ENCODE measurements at places on chromosomes 16 and 17.

DNA sequence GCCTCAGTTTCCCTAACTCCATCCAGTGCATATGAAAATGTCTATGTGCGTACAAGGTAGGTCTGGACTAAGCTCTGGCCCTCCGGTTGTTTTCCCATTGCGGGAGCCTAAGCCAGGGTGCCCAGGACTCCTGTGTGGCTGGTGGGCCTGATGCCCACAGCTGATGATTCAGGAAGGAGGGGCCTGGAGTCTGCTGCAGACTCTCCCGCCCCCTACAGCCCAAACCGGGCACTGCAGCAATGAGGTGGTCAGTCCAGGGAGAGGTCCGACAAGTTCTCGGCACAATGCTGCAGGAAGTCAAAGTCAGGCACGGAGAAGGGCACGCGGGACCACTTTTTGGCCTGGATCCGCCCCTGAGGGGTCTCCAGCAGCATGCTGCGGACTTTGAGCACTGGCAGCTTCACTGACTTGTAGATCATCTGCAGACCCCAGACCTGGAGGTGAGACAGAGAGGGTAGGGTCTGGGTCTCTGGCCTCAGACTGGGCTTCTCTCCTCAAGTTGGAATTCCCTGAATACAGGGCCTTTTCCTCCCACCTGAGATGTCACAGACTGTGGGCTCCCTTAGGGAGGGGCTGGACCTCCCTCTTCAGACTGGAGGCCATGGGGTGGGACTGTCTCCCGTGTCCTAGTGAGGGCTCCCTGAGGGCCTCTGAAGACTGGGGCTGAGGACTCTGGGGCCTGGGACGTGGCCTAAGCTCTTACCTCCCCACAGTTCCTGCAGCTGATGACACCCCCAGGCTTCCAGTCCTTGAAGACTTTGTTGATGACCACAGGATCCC, 3.4 kb upstream of the ZNF385C start:
- DNase-seq, result peak; percentile 72

- DNase-seq, result no peak
Observed at GRCh38 chr16:68889508-68890150, 46.3 kb downstream of the TANGO6 start.

DNA sequence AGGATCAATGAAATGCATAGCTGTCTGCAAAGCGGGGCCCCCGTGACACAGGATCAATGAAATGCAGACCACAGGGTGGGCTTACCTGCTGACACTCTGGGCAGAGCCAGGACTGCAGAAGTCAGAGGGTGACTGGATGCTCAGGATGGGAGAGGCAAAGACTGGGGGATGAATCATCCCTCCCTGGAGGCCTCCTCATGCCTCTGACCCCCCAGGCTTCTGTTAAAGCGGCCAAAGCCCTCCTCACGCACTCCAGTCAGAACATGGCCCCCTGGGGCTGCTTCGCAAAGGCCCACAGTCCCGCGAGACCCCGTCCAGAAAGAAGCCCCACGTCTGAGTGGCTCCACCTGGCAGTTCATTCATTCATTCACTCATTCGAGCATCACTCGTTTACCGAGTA, 38.4 kb upstream of the FOXF1 start:
- DNase-seq, result no peak

DNA sequence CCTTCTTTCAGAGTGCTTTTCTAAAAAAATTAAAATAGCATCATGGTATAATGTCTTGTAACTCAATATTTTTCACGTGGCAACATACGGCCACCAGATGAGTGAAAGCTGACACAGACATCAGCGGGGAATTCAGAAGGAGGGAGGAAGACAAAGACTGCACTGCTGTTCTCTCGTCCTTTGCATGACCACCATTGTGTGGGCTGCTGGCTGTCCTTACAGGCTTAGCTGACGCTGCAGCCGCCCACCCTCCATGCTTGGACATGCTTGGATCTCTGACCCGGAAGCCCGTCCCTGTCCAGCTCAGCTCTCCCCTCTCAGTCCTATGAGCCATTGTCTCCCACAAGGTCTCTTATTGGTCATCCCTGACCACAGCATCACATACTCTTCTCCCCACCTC, 11.4 kb upstream of the MLYCD start:
- no peak for DNase-seq

DNA sequence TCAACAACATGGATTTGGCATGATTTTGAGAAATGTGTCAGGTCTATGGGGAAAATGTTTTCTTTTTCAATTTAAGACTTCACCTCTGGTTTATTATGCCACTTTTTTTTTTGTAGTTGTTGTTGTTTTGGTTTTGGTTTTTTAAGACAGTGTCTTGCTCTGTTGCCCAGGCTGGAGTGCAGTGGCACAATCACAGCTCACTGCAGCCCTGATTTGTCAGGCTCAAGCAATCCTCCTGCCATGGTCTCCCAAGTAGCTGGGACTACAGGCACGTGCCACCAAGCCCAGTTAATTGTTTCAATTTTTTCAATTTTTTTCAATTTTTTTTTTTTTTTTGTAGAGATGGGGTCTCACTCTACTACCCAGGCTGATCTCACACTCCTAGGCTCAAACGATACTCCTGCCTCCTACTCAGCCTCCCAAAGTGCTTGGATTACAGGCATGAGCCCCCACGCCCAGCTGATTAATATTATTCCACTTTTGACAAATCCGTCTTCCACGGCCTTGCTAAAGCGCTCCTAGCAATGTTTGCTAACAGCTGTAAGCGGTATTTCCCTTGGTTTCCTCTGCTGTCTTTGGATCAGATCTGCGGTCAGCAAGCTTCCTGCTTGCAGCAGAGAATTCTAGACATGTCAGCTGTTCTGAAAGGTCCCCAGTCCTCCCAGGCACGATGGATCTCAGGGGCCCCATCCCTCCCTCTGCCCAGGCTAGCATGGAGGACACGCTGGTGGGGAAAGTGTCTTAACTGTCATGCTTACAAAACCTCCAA, 7.0 kb upstream of the MILR1 start:
- DNase-seq, result no peak

GRCh38 chr16:4690946-4691665, 2.3 kb upstream of the NUDT16L1 start:
- no peak for DNase-seq

DNA sequence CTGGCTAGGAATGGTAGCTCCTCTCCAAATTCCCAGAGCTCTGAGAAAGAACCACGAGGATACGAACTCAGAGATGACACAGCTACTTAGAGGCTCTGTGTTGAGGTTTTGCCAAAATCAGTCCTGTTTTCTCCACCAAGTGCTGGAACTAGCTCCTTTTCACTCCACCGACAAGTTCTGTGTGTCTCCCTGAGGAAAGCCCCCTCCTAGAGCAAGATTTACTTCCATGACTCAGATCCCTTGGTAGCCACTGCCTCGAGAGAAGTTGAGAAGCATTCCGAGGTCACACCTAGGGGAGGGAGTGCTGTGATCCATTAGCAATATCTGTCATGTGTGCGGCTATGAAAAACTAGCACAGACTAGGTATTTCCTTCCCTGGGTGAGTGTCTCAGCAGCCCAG, 30.6 kb downstream of the IL21R start:
- DNase-seq, result no peak

GRCh38 chr17:46072998-46073397, 73.9 kb downstream of the STH start:
- DNase-seq, result no peak

All from erythroblast (primary cell).